ENCODE measurements at places on chromosomes 1 and 21.
A peak's percentile ranks its signal among the peaks of the same experiment; 100 is the strongest.

GRCh38 chr1:89364954-89365550, 1.2 kb downstream of the GBP6 start:
- no peak for DNase-seq

- no peak for DNase-seq
These were observed 250.8 kb downstream of the FOXD2 start for GRCh38 chr1:47688461-47689296.

DNA sequence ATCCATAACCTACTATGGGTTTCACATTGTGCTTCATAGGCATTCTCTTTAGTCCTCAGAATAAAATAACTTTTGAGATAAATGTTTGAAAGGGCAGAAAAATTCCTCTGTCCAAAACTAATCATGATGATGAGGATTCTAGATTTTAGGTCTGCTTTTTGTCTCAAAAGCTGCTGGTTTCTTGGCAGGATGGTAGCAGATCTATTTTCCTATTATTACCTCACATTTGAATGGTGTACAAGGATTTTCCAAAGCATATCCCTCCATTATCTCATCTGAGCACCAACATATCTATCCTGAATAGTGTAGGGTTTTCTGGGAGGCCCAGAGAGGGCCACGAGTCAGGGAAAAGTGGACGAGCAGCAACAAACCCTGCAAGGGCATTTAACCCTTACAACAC, 201.9 kb downstream of the PLPP3 start:
- no peak for DNase-seq

GRCh38 chr1:32068957-32069588, 3.7 kb upstream of the TMEM39B start:
- no peak for DNase-seq

DNA sequence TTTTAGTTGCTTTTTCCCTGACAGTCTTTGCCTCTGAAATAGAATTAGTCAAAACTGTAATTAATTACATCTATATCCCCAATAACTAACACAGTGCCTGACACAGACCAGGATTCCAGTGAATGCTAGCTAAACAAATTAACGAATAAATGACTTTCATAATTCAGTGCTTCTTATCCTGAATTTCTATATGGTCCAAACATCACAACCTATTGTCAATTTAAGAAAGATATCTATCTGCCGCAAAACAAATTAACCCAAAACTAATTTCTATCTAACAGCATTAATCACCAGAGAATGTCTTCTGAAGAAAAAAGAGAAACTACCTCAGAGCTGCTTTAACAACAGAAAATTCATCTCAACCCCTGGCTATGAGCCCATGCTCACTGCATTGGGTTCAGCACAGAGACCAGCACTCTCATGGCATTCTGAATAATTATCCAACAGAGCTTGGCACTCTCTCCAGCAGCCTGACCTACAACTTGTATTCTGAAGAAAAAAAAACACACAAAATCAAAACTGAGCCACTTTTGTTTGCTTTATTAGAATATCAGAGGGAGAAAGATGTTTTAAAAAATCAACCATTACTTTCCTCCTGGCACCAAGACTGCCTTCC, 547.3 kb upstream of the BEND5 start:
- no peak for DNase-seq

- peak; percentile 11 for DNase-seq
These were observed 41.4 kb upstream of the LMX1A start for GRCh38 chr1:165397944-165398343.

GRCh38 chr1:56644919-56645676, at the start of gene PRKAA2:
Gene PRKAA2, plus strand, starts transcription at chr1:56645314. Its CDS starts 74 bp downstream, at chr1:56645388.
- DNase-seq: no peak

DNA sequence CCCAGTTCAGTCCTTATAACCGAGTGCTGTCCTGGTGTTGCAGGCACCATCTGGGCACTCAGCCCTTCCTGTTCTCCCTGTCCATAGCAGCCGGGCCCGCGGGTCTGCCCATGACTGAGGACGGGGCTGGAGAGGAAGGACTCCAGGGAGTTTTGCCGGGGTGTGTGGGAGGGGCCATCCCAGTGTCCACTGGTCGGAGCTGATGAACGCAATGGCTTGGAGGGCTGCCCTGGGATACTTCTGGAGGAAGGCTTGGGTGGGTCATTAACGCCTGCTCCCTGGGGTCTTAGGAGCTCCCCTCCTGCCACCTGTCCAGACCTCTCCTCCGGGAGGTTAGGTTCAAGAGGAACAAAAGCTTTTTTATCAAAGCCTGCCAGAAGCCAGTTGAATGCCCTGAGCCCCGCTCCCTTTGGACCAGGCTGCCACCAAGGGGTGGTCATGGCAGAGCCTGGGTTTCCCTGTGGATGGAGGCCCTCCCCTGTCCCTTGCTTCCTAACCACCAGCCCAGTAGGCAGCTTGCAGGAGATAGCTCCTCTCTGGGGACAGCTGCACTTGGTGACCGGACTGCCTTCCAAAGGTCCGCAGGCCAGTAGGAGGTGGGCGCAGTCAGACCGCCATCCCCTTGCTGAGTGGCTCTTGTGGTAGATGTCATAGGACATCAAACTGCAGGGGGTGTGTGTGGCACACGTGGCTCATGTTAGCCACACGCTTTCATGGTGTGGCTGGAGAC, 61.3 kb downstream of the TRIM11 start:
- no peak for DNase-seq

GRCh38 chr1:94806441-94806871, 13.7 kb upstream of the SLC44A3 start:
- DNase-seq: no peak

DNA sequence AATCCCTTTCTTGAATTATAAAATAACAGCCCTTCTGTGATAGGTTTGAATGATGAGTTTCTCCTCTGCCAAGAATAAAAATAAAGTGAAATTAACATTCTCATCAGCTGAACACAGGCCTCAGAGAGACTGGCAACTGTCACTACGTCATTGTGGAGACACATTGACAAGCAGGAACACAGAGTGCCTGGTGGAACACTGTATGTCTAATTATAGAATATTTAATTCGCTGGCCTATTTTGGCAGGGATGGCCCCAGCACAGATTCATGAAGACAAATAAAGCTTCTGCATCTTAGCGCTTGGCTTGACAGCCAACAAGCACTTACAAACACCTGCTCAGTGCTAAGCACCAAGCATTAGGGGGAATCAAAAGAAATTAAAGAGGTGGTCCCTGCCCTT, 52.0 kb upstream of the SMYD2 start:
- no peak for DNase-seq

DNA sequence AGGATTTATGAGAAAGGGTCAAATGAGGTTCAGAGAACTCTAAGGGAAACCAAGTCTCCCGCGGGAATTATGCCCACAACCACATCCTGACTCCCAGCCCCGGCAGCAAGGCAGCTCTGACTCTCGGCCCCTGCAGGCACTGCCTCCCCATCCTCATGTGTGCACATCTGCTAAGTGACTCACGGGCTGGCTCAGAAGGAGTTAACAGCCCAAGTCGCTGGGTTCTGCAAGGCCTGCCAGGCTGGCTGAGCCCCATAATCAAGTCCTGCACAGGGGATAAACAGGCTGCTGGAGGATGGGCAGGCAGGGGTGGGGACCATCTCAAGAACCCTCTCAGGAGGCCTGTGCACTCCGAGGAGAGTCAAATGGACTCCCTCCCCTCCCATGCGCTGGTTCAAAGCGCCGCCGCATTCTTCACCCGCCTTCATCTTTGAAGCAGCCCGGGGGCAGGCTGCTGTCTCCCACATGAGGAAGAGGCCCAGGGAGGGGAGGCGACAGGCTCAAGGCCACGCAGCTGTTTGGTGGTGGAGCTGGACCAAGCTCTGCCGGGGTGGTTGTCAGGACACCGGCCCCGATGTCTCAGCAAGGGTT, 344.3 kb downstream of the MATN1 start:
- DNase-seq: no peak

GRCh38 chr1:55612988-55613387, 397.8 kb upstream of the USP24 start:
- DNase-seq: no peak

DNA sequence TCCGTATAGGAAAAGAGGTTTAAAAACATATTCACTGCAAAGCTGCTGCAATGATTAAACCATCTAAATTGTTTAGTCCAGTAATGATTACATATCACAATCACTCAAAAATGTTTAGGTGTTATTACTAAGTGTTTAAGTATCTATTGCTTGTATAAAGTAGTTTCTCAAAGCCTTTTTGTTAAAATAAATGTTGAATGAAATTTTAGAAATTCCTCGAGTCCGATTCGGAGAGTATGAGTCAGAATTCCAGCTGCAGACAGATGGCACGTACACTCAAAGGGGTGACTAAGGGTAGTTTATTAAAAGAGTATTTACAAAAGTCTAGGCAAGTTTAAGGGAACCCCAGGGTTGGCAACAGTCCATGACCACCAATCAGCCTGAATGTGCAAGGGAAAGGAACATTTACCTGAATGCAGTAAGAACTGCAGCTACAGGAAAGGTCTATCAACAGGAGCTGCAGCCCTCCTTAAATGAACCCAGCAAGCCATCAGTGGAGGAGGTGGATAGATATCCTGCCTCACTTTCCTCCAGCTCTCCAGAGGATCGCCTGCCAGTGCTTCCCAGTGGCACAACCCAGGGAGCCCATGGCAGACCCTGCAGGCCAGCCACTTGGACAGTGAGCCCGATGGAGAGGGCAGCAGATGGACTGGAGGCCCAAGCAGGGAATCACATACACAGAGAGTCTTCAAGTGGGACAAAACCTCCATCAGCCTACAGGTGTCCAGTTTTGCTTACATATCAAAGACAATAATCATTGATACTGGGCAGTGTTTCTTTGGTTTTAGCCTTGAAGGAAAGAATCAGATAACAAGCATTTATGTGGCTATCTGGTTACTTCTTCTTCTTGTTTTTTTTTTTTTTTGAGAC, 92.1 kb upstream of the SLC44A3 start:
- DNase-seq: no peak

- no peak for DNase-seq
These were observed 46.7 kb downstream of the ZBTB18 start for GRCh38 chr1:244097523-244098405.

GRCh38 chr1:214319938-214320337, 39.0 kb downstream of the SMYD2 start:
- DNase-seq: no peak
